Activated T-cell treated with anti-CD3 and anti-CD28 coated beads, Interleukin-2, amount 50 U/mL, for 72 hours (primary cell): ENCODE measurements at places on chromosomes 11 and 22. TPM values are rescaled to one million over a fixed set of nuclear protein-coding genes. Genes with fewer than 3 reads are reported as not detected.
A peak's percentile ranks its signal among the peaks of the same experiment; 100 is the strongest.

The TUG1 gene
- 86.7 TPM for total RNA-seq

DNA sequence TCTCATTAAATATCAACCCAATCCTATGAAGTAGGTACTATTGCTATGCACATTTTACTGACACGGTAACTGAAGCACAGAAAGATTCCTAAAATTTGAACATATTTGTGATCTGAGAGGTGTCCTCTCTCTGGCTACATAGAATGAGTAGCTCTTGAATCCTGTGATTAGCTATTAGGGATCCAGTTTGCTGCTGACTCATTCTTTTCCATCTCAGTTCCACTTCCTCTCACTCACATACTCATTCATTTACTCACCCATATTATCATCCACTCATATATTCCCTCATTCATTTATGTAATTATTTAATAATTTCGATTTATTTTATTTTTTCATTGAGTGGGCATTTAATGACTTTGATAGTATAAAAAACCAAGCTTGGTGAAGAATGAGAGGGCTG lies 42.7 kb downstream of the OR5B17 start:
- no peak for DNase-seq
- peaks cover 6% of the 10 kb centered on the region for H3K27me3 ChIP-seq
- H3K27ac ChIP-seq, result no peak overlapping the region
- no peaks in the 10 kb centered on the region for H3K4me1 ChIP-seq

DNA sequence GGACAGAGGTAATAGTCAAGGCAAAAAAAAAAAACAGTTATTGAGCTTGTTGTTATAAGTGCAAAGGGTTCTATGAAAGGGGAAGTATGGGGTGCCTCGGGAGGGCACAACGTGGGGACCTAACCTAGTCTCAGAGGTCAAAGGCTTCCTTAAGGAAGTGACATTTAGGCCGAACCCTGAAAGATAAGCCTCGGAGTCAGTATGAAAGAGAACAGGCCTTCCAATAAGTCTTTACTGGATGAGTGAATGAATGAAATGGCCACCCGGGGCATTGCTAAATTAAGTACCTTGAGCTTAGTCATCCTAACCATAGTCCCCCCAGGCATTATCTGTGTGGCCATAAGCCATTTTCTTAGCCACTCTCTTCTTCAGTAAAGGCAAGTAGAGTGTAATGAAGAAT lies 19.7 kb downstream of the FLI1 start:
- peak overlapping the region; percentile 79 for H3K4me3 ChIP-seq
- H3K4me1 ChIP-seq, result peaks cover 95% of the 10 kb centered on the region
- peaks cover 6% of the 10 kb centered on the region for H3K36me3 ChIP-seq
- no peaks in the 10 kb centered on the region for H3K27me3 ChIP-seq

DNA sequence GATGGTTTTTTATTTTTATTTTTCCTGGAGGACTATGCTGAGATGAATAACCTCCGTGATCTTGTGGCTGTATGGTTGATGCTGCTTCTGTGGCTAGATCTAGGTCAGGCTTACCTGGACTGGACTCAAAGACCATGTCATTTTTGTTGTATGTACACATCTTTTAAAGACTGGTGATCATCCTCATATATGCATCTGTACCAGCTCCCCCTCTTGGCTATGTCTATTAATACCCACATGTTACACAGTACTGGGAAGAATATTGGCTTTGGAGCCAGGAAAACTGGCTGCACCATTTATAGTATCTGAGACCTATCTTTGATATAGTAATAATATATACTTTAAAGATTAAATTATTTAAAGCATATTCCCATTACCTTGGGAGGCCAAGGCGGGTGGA lies 18.4 kb upstream of the PITPNB start:
- H3K36me3 ChIP-seq, result no peaks in the 10 kb centered on the region
- DNase-seq, result no peak
- no peaks in the 10 kb centered on the region for H3K4me1 ChIP-seq

DNA sequence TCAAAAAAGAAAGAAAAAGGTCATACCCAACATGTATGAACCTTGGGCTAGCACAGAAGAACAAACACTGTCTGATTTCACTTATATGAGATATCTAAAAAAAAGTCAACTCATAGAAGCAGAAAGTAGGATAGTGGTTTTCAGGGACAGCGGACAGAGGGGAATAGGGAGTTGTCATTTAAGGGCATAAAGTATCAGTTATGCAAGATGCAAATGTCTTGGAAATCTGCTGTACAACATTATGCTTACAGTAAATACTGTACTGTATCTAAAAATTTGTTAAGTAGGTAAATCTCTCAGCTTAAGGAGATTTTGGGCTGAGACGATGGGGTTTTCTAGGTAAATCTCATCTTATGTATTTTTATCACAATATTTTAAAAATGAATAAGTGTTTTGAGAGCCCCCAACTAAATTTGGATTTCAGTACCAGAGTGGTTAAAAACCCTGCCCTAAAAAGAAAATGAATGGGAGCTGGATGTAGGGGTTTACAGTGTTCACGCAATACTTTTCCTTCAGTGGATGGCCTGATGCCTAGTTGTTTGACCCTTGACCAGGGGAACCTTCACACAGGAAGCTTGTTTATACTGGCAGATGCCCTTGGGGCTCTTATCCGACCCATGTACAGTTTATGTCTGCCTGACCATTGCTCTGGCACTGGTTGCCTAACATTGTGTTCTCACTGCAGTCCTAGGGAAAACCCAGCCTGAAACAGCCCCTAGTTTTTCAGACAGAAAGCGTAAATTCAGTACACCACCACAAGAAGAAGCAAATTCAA lies 34.8 kb downstream of the SLC22A9 start:
- peaks cover 28% of the 10 kb centered on the region for H3K27me3 ChIP-seq
- no peaks in the 10 kb centered on the region for H3K4me1 ChIP-seq
- no peak overlapping the region for H3K27ac ChIP-seq
- no peak for DNase-seq

The TEX12 gene
- 0.32 TPM for total RNA-seq

The ST14 gene
- not detected for total RNA-seq

DNA sequence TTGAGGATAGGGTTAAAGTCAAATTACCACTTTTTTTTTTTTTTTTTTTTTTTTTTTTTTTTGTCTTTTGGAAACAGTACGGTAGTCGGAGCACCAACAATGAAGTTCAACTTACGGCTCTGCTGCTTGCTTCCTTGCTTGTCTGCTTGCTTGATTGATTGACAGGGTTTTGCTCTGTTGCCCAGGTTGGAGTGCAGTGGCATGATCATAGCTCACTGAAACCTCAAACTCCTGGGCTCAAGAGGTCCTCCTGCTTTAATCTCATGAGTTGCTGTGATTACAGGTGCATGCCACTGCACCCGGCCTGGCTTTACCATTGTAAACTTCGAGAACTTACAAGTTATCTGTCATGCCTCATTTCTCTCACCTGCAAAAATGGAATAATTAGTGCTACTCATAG lies 5.8 kb downstream of the SGSM3 start:
- H3K27ac ChIP-seq, result no peak overlapping the region
- H3K27me3 ChIP-seq, result no peaks in the 10 kb centered on the region
- H3K4me1 ChIP-seq, result peaks cover 13% of the 10 kb centered on the region
- no peaks in the 10 kb centered on the region for H3K36me3 ChIP-seq

GRCh38 chr11:103222806-103223205 lies 113.6 kb downstream of the DYNC2H1 start:
- peaks cover 1% of the 10 kb centered on the region for H3K36me3 ChIP-seq
- DNase-seq, result no peak
- H3K4me1 ChIP-seq, result no peaks in the 10 kb centered on the region
- no peaks in the 10 kb centered on the region for H3K27me3 ChIP-seq
- H3K4me3 ChIP-seq, result no peak overlapping the region

DNA sequence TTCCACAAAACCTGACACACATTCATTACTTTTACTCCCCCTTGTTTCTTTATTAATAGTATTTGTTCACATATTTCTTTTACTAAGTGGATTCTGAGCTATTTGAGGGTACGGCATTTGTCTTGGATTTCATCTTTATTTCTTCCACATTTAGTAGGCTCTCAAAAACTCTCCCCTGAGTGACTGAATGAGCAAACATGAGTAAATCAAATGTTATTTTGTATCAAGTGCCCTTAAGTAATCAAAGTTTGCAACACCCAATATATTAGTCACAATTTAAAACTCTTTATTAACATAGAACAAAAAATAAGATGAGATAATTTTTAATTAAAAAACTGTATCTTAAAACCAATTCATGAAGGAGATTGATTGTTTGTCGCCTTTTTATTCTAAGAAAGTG lies 1101.9 kb upstream of the TENM4 start:
- H3K27ac ChIP-seq, result no peak overlapping the region
- no peaks in the 10 kb centered on the region for H3K4me1 ChIP-seq
- H3K27me3 ChIP-seq, result no peaks in the 10 kb centered on the region
- H3K36me3 ChIP-seq, result no peaks in the 10 kb centered on the region
- DNase-seq, result no peak
- no peak overlapping the region for H3K4me3 ChIP-seq

The ART1 gene
- total RNA-seq, result not detected

The POU2AF3 gene
- total RNA-seq, result 0.32 TPM

The MICAL3 gene
- 17.9 TPM for total RNA-seq

DNA sequence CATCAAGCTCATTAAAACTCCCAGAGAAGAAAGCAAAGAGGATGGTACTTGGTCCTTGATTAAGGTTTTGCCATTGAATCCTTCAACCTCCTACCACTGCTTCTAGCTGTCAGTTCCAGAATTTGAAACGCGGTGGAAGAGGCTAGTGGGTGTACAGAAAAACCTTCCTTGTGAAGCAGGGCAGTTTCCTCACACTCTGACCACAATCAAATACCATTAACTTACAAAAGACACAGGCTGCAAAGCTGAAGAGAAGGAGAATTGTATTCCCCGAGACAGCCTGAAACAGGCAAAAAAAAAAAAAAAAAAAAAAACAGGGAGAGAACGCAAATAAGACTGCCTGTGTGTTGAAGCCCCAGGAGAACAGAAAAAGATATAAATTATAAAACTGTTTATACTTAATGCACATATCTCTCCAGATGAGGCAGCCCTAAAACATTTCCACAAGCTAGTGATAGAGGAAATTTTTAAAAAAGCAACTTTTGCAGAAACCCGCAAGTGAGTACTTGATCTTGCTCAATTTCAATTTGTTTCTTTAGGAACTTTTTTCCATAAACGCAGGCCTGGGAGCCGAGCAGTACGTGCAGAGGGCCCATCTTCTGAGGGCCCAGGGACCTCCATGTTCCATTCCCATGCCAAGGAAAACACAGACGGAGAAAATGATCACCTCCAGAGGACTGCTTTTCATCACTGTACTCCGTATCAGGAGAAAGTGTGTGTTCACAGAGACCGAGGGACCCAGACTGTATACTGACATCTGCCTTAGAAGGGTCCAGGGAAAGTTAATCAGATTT lies 218.7 kb upstream of the BLID start:
- no peaks in the 10 kb centered on the region for H3K36me3 ChIP-seq
- no peak overlapping the region for H3K4me3 ChIP-seq
- no peak for DNase-seq
- peaks cover 10% of the 10 kb centered on the region for H3K27me3 ChIP-seq

DNA sequence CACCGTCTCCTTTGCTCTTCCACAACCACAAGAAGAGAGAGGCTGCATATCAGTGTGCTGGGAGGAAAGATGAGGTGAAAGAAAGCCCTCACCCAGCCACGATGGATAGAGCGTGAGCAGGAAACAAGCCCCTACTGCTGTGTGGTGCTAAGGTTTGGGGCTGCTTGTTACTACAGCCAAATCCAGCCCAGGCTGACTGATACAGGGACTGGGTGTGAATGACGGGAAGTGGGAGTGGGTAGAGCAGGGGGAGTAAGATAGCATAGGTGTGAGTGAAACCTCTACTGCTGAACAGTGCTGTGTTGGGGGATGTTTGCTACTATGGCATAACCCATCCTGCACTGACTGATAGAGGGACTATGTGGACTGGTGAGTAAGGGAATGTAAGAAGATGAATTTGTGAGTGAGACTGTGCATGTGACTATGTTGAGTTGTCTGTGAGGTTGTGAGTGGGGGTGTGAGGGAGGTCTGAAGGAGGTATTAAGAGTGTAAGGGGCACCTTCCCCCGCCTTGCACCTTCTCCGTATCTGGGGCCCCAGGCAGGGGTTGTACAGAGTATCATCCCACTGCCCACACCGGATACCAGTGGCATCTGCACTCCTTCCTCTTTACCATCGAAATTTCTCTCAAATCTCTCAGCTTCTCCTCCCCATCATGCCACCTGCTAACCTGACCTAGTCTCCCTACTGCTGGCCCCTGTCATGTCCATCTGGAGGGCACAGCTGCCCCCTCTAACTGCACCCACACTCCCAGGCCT lies 91.5 kb downstream of the MN1 start:
- H3K27ac ChIP-seq, result no peak overlapping the region
- no peaks in the 10 kb centered on the region for H3K36me3 ChIP-seq
- no peaks in the 10 kb centered on the region for H3K4me1 ChIP-seq
- DNase-seq, result no peak
- H3K4me3 ChIP-seq, result no peak overlapping the region

The KDM4E gene
- not detected for total RNA-seq

- H3K4me3 ChIP-seq, result no peak overlapping the region
- no peak overlapping the region for H3K27ac ChIP-seq
- no peaks in the 10 kb centered on the region for H3K36me3 ChIP-seq
- H3K4me1 ChIP-seq, result peaks cover 11% of the 10 kb centered on the region
These were observed 117.9 kb upstream of the LDLRAD3 start for GRCh38 chr11:35826006-35826405.

DNA sequence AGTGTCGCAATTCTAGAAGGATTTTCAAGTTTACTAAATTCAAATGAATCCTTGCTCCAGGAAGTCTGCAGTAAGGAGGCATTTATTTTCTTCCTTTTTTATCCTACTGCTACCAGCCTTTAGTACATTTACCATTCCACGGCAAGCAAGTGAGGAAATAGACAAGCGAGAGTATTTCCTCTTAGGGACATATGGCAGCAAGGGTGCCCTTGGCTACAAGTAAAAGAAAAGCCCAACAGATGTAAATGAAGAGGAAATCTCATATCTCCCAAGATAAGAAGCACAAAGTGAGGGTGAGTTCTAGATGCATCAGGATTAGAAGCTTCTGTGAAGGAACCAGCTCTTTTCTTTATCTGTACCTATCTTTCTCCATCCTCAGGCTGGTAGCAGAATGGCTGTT lies 37.8 kb upstream of the FZD4 start:
- H3K27ac ChIP-seq, result no peak overlapping the region
- no peaks in the 10 kb centered on the region for H3K27me3 ChIP-seq
- H3K4me3 ChIP-seq, result no peak overlapping the region
- no peak for DNase-seq

DNA sequence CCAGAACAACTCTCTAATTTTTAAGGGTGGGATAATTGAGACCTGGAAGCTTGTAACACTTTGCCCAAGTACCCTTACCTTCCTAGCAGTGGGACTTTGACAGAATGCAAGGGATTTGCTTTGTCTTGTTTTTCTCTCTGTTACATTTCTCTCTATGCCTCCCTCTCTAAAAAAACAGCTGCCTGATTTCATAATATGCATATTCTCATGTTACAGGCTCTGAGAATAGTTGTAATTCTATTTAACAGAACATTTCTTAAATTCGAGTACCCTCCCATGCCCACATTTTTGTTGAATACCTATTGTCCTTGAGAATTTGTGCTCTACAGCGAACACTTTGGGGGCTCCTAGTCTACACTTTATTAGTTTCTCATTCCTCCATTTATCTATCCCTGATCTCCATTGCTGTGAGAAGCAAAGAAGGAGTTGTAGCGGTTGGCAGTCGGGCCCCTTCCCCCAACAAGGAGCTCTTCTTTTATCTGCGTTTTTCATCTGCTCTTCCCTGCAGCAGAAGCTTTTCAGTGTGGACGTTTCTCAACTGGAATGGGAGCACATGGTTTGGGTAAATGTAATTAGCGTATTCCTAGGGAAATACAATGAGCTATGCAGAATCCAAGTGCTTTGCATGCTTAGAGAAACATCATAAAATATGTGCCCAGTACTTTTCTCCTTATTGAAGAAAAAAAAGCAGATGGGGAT lies 117.7 kb upstream of the CCDC90B start:
- no peak overlapping the region for H3K27ac ChIP-seq
- no peaks in the 10 kb centered on the region for H3K36me3 ChIP-seq
- H3K27me3 ChIP-seq, result no peaks in the 10 kb centered on the region
- no peak for DNase-seq
- H3K4me3 ChIP-seq, result no peak overlapping the region
- peaks cover 9% of the 10 kb centered on the region for H3K4me1 ChIP-seq
